SJCRH30 (cell line): ENCODE measurements at places on chromosomes 6 and 20. TPM values are rescaled to one million over a fixed set of nuclear protein-coding genes. Genes with fewer than 3 reads are reported as not detected.

DNA sequence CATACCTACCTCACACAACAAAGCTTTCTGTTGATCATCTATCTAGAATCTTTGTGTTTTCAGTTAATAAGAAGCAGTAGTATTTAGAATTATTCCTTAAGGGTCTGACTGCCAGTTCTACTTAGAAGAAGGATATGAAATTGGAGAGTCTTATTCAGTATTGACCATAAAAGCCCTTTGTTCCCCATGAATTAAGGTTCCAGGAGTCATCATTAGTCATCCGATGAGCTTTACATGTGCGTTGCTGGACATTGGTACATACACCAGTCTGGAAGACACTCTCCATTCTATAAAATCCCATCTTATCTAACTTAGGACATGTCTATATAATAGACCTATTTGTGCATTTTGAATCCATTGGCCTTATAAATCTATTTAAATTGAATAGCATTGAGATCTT, 34.4 kb upstream of the RNF217 start:
- no peak for DNase-seq

- DNase-seq, result peak; percentile 34
Observed at GRCh38 chr6:139982195-139982594, 607.7 kb upstream of the CITED2 start.

- no peak for DNase-seq
Observed at GRCh38 chr6:88381289-88381642, 215.1 kb upstream of the CNR1 start.

- DNase-seq, result no peak
Observed at GRCh38 chr6:25242567-25242966, 36.6 kb upstream of the CARMIL1 start.

GRCh38 chr20:24684956-24685691, 215.7 kb downstream of the SYNDIG1 start:
- peak; percentile 79 for DNase-seq

GRCh38 chr20:49276161-49276960, 1.5 kb downstream of the ZNFX1 start:
- DNase-seq, result peak; percentile 49

DNA sequence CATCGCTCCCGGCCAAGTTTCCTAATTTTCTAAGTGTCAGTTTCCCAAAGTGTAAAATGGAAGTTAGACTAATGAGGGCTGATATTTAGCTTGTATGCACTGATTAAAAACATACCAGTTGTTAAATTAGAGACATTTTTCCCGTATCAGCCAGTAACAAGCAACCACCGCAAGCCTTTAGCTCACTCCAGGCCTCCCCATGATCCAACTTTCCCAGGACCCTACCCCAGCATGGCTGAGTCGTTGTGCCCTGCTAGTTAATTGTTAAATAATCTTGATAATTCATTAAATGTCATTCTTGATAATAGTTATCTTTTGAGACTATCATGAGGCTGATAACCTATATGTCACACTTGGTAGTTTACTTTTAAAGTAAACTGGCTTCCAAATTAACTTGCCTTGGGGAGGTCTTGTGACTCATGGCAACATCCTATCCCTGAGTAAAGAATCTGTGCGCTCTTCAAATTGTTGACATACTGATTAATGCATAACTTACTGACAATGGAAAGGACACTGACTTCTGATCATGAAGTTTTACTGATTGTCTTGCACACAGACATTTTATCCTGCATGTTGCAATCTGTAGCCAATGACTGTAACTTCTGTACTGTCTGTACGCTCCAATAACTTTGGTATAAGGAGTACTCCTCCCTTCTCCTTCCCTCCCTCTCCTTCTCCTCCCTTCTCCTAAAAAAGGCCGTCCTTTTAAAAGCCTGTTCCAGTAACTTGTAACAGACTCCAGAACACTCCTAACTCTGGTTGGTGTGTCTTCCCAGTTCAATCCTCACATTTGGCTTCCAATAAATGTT, 6.3 kb upstream of the GTF3C6 start:
- no peak for DNase-seq

Gene C20orf144
- 0.38 and 0.42 TPM in 2 replicates for total RNA-seq
